ENCODE measurements at places on chromosomes 5 and 9.

- DNase-seq = no peak
These were observed 107.7 kb downstream of the PDE4D start for GRCh38 chr5:59785676-59786333.

- DNase-seq = no peak
These were observed 126.1 kb downstream of the STARD4 start for GRCh38 chr5:111385970-111386831.

GRCh38 chr5:35826554-35826953 lies 30.1 kb upstream of the IL7R start:
- no peak for DNase-seq

GRCh38 chr9:5436441-5436840 lies 1.3 kb downstream of the PLGRKT start:
- no peak for DNase-seq

- DNase-seq = no peak
These were observed 49.6 kb downstream of the KCNN2 start for GRCh38 chr5:114411380-114411931.

DNA sequence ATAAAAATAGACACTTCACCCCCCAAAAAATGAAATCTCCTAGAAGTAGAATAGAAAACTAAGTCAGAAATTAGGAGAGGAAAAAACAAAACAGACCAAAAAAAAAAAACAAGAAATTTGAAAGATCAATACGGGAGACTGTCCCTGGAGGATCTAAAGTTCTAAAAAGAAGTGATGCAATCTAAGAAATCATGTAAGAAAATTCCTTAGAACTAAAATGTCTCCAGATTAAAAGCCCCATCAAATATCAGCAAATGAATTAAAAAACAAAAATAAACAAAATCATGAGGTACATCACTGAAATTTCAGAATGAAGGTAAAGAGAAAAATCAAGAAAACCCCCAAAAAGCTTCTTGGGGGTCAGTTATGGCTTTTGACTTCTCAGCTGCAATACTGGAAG lies 13.5 kb downstream of the FNIP1 start:
- DNase-seq = no peak

DNA sequence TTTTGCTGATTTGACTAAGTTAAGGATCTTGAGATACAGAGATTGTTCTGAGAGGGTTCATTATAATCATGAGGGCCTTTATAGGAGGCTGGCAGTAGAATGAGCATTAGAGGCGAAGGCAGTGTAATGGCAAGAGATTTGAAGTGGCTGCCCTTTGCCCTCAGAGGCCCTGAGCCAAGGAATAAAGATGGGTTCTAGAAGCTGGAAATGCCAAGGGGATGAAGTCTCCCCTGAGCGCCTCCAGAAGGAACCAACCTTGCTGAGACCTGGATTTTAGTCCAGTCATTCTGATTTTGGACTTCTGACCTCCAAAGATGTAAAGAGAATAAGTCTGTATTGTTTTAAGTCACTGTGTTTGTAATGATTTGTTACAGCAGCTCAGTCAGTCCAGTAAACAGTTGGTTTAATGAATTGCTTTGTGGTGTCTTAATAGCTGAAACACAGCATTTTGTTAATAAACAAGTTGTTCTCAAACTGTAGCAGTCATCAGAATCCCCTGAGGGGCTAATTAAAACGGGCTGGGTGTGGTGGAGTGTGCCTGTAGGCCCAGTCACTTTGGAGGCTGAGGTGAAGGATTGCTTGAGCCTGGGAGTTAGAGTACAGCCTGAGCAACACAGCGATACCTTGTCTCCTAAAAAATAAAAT lies 23.2 kb downstream of the GLRX start:
- DNase-seq = no peak
